Central memory CD8-positive, alpha-beta T cell (primary cell): ENCODE measurements at places on chromosomes 6 and 20.

DNA sequence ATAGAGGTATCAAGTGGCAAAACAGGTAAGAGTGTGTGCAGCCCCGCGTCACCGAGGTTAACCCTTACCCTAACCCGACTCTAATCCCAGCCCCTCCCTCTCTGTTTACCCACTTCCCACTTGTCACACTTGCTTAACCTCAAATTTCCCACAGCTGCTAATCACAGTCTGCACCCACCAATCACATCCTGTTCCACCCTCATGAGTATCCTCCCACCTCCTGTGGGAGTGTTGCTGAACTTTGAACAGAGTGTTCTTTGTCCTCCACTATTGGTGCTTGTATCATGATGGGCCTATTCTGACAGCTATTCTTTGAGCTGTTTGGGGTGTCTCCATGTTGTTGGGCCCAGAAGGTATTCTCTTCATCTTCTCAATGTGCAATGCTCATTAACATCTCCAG is 487.8 kb downstream of the PTPRT start:
- no peak overlapping the region for H3K27ac ChIP-seq
- H3K4me1 ChIP-seq: no peaks in the 10 kb centered on the region
- no peak overlapping the region for H3K4me3 ChIP-seq
- H3K36me3 ChIP-seq: peaks cover 2% of the 10 kb centered on the region

GRCh38 chr6:15420959-15421438 is 175.1 kb downstream of the JARID2 start:
- peak overlapping the region; percentile 63 for H3K27ac ChIP-seq
- no peaks in the 10 kb centered on the region for H3K27me3 ChIP-seq
- H3K4me1 ChIP-seq: peaks cover 48% of the 10 kb centered on the region
- H3K36me3 ChIP-seq: peaks cover 15% of the 10 kb centered on the region

DNA sequence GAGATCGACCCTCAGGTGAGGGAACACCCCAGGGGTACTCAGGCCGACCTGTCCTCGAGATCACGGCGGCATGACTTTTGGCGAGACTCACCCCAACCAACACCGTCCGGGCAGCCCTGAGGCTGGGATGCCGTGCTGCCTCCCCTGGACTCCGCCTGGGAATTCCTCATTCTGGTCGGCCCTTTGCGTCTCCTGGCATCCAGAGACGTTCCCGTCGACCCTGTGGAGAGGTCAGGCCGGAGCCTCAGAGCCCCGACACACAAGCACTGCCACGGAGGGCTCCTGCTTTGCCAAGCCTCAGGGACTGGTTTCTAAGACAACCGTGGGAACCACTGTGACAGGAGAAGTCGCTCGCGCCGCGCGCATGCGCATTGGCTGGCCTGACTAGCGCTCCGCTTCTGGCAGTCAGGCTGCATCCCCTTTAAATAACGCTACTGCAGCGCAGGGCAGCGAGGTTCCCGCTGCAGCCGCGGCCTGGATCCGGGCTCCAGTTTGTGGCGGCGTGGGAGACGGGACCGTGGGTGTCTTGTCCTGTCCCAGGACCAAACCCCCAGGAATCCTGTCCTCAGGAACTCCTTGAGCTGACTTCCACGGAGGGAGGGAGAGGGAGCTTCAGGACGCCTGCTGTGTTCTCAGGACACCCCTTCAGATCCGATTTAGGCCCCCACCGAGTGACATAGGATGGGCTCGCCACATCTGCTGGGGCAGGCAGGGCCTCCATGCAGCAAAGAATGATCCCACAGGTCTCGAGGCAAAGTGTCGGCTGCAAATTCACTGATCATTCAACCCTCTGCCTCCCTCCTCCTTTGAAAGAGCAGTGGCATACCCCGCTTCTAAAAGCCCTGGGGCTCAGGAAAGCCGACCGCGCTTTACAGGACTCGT is 163.2 kb upstream of the ZNF337 start:
- H3K36me3 ChIP-seq: peaks cover 24% of the 10 kb centered on the region
- DNase-seq: no peak
- H3K4me1 ChIP-seq: peaks cover 38% of the 10 kb centered on the region
- peak overlapping the region; percentile 75 for H3K4me3 ChIP-seq
- H3K27me3 ChIP-seq: peaks cover 93% of the 10 kb centered on the region

- no peaks in the 10 kb centered on the region for H3K27me3 ChIP-seq
- H3K27ac ChIP-seq: peak overlapping the region; percentile 82
- DNase-seq: no peak
- H3K4me3 ChIP-seq: peak overlapping the region; percentile 90
- H3K36me3 ChIP-seq: peaks cover 11% of the 10 kb centered on the region
- H3K4me1 ChIP-seq: peaks cover 24% of the 10 kb centered on the region
Observed at GRCh38 chr6:70413992-70414494, 735 bp downstream of the FAM135A start.

- no peaks in the 10 kb centered on the region for H3K4me1 ChIP-seq
- no peak overlapping the region for H3K27ac ChIP-seq
- H3K27me3 ChIP-seq: no peaks in the 10 kb centered on the region
- DNase-seq: no peak
- H3K36me3 ChIP-seq: no peaks in the 10 kb centered on the region
Observed at GRCh38 chr6:120556491-120556890, 777.8 kb downstream of the TBC1D32 start.

DNA sequence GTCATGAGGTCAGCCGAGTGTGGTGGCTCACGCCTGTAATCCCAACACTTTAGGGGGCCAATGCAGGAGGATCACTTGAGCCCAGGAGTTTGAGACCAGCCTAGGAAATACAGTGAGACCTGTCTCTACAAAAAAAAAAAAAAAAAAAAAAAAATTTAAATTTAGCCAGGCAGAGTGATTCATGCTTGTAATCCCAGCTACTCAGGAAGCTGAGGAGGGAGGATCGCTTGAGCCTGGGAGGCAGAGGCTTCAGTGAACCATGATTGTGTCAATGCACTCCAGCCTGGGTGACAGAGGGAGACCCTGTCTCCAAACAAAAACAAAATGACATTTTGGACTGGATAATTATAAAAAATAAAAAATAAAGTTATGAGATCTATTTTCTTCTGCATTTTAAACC is 56.2 kb downstream of the ADGRF1 start:
- H3K4me1 ChIP-seq: no peaks in the 10 kb centered on the region
- no peak overlapping the region for H3K4me3 ChIP-seq
- no peak for DNase-seq
- no peak overlapping the region for H3K27ac ChIP-seq
- H3K27me3 ChIP-seq: peaks cover 12% of the 10 kb centered on the region
- H3K36me3 ChIP-seq: no peaks in the 10 kb centered on the region

DNA sequence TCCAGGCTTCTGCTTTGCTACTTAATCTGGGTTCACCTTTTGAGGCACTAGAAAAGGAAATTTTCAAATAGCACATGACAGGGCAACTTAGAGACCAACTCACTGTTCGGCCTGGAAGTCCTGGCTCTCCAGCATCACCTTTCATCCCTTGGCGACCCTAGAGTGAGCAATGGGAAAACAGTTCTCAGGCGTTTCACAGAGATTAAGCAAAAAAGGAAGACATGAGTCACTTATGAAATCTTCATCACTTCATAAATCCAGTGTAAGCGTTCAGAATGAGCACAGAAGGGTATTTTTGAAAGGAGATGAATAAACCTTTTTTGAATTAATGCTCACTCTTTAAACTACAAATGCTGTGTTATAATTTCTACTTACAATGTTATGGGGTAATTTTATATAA is 104.0 kb downstream of the COL12A1 start:
- H3K27me3 ChIP-seq: no peaks in the 10 kb centered on the region
- H3K4me3 ChIP-seq: no peak overlapping the region
- no peak overlapping the region for H3K27ac ChIP-seq
- H3K36me3 ChIP-seq: no peaks in the 10 kb centered on the region
- DNase-seq: no peak
- H3K4me1 ChIP-seq: no peaks in the 10 kb centered on the region

GRCh38 chr6:11869672-11870340 is 91.2 kb upstream of the ADTRP start:
- H3K27ac ChIP-seq: no peak overlapping the region
- H3K36me3 ChIP-seq: no peaks in the 10 kb centered on the region
- no peak for DNase-seq
- no peak overlapping the region for H3K4me3 ChIP-seq

DNA sequence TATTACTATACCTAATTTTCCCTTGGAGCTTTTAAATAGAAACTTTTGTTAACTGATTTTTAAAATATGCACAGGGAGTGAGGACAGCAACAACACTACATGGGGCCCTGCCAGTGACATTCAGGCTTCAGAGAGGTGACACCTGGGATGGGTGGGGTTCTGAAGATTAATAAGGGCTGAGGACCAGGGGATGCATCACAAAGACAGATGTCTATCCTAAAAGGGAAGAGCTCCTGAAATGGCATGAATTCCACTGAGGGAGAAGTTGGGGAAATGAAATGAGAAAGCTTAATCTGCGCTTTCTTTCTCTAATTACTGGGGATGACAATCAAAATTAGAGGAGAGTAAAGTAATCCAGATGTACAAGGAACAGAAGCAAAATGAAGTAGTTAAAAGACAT is 162.8 kb downstream of the BTBD9 start:
- peaks cover 6% of the 10 kb centered on the region for H3K36me3 ChIP-seq
- DNase-seq: no peak
- no peak overlapping the region for H3K27ac ChIP-seq
- H3K4me3 ChIP-seq: no peak overlapping the region
- H3K27me3 ChIP-seq: no peaks in the 10 kb centered on the region

- H3K36me3 ChIP-seq: no peaks in the 10 kb centered on the region
- H3K4me3 ChIP-seq: no peak overlapping the region
- no peak overlapping the region for H3K27ac ChIP-seq
- H3K4me1 ChIP-seq: peaks cover 30% of the 10 kb centered on the region
- no peak for DNase-seq
Observed at GRCh38 chr20:20691477-20692235, 20.8 kb downstream of the RALGAPA2 start.

DNA sequence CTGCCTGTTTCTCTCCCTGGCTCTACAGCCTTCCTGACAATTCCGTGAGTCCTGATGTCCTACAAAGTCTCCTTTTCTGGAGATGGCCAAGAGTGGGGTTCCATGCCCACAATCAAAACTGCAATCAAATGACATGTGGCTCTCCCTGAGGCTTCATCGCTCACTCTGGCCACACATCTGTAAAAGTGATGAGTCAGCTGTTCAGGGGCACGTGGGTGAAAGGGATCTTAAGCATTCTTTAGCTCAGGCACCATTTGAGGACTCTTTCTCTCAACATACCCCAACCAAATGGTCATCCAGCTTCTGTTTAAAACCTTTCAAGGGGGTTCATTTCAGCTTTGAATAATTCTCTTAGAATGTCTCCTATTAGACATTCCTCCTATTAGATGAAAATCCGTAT is 42.3 kb upstream of the EYA2 start:
- peaks cover 39% of the 10 kb centered on the region for H3K27me3 ChIP-seq
- H3K4me1 ChIP-seq: no peaks in the 10 kb centered on the region
- no peak overlapping the region for H3K27ac ChIP-seq
- no peaks in the 10 kb centered on the region for H3K36me3 ChIP-seq
- no peak for DNase-seq

GRCh38 chr6:28776269-28777146 is 147.3 kb downstream of the TRIM27 start:
- no peak overlapping the region for H3K4me3 ChIP-seq
- H3K27me3 ChIP-seq: peaks cover 100% of the 10 kb centered on the region
- H3K4me1 ChIP-seq: peaks cover 12% of the 10 kb centered on the region

DNA sequence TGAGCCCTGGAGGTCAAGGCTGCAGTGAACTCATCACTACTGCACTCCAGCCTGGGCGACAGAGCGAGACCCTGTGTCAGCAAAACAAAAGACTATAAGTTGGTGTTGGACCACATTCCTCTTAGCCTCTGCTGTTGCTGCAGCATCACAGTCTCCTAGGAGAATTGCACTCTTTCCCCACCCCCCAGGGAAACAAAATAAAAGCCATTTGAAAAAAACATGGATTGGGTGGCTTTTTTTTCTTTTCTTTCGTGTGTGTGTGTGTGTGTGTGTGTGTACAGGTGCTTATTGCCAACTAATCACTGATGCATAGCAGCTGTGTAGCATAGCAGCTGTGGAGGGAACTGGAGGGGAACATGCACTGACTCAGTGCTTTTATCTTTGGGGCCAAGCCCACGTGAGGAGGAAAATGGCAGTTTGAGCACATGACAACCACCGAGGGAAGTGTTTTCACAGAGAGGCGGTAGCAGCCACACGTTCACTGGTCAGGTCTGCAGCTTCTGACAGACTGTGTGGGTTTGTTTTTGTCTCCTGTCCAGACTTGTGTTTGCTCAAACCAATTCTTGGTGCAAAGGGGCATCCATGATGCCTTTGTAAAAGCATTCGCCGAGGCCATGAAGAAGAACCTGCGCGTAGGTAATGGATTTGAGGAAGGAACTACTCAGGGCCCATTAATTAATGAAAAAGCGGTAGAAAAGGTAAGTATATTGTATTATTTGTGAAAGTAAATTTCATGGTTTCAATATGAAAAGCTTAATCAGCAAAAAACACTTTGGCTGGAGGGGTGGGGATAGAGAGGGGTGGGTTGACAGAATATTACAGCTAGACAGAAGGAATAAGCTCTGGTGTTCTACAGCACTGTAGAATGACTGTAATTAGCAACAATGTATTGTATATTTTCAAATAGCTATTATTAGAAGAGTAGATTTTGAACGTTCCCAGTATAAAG is 27.7 kb downstream of the ALDH5A1 start:
- no peaks in the 10 kb centered on the region for H3K4me1 ChIP-seq
- no peak overlapping the region for H3K4me3 ChIP-seq
- DNase-seq: no peak
- H3K36me3 ChIP-seq: peaks cover 9% of the 10 kb centered on the region
- no peaks in the 10 kb centered on the region for H3K27me3 ChIP-seq

DNA sequence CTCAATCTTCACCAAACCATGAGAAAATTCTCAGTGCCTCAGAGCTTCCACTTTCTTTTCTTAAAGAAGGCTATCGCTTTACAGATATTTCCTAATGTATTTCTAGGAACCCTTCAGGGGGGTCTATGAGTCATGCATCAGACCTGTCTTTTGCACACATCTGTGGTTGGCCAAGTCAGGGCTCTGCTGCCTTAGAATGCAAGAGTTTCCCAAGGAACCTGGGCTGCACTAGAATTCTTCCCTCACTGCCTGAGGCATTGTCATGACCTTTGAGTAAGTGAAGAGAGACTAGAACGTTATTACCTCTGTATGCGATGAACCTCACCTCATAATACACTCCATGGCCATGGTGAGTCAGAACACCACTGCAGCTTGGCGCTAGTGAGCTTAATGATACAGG is 365.0 kb upstream of the ID4 start:
- H3K36me3 ChIP-seq: peaks cover 3% of the 10 kb centered on the region
- no peaks in the 10 kb centered on the region for H3K27me3 ChIP-seq
